Right renal cortex interstitium (tissue), 3 donors: ENCODE measurements at places on chromosomes 4 and X.

DNA sequence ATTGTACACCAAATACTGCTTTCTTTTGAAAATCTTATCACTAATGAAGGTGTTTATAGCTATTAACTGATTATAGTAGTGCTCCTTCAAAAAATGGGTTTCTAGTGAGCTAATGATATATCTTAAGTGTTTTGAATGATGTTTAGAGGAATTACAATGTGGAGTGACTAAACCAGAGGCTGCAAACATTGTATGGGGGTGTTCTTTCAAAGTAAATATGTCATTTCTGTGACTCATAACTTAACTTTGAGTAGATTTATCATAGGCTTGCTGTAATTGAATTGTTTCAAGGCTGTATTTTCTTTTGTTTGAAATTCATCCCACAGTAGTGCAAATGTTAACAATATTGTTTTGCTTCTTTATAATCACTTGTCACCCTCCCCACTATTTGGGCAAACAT is 141.6 kb downstream of the IL1RAPL2 start:
- DNase-seq = no peak

- DNase-seq = no peak
These were observed 690.8 kb downstream of the PCDH18 start for GRCh38 chr4:136841526-136841925.

- no peak for DNase-seq
These were observed 324.7 kb downstream of the LDB2 start for GRCh38 chr4:16573739-16574138.

- DNase-seq = no peak
These were observed 76.2 kb downstream of the PTPN13 start for GRCh38 chr4:86670298-86670697.

DNA sequence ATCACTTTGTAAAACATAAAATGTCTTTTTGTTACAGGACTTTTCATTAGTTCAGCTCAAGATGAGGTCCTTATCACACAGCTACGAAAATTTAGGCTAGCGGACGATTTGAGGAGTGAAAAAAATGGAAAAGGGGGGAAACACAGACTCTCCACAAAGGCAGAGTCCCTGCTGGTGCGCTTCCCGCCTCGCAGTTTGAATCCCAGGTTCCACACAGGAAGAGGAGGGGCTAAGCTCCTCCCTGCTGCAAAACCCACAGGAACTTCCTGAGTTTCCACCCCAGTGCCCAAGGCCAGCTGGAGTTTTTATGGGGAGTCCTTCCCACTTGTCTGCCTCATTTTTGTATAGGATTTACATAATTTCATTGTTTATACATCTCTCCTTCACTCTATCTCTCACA is 11.2 kb downstream of the ADAM29 start:
- DNase-seq = no peak

DNA sequence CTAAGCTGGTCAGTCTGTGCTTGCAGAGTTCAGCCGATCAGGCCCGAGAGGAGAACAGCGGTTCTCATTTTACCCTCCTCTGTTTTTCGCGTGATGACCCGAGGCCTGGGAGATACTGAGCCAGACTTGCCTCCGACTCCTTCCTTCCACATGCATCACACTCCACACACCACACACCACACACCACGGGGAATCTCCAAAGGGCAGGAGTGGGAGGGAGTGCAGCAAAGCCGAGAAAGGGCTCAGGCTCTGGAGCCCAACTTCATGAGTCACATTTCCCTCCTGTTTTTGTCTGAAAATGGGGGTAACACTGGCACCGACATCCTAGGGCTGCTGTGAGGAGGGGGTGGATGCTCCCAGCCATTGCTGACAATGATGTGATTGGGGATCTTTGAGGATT is 38.9 kb downstream of the TKTL1 start:
- no peak for DNase-seq

GRCh38 chr4:23058165-23058776 is 365.5 kb downstream of the GBA3 start:
- DNase-seq = no peak

GRCh38 chr4:108559911-108560310 is 60.5 kb upstream of the RPL34 start:
- DNase-seq = no peak

DNA sequence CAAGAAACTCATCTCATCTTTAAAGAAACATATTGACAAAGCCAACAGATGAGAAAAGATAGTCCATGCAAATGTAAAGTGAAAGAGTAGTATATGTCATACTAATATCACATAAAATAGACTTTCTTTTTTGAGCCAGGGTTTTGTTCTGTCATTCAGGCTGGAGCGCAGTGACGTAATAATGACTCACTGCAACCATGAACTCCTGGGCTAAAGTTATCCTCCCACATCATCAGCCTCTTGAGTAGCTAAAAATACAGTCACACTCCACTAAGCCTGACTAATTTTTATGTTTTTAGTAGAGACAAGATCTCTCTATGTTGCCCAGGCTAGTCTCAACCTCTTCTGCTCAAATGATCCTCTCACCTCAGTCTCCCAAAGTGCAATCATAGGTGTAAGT is 51.8 kb upstream of the TRAM1L1 start:
- DNase-seq = no peak

DNA sequence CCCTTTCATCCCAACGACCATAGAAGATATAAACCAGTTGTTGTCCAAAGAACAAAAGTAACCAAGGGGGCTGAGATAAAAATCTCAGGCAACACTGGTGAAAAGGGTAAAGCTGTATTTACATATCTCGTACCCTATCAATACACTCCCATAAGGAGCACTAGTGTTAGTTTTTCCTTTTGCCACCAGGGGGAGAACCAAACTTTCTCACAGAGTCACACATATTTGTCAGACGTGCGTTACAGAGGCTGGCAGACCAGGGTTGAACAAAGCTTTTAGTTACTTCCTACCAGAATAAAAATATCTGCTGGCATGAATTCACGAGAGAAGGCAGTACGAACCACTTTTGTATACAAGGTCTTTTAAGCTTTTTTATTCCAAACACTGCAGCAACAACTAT is 88.3 kb downstream of the AMELX start:
- DNase-seq = peak; percentile 40

DNA sequence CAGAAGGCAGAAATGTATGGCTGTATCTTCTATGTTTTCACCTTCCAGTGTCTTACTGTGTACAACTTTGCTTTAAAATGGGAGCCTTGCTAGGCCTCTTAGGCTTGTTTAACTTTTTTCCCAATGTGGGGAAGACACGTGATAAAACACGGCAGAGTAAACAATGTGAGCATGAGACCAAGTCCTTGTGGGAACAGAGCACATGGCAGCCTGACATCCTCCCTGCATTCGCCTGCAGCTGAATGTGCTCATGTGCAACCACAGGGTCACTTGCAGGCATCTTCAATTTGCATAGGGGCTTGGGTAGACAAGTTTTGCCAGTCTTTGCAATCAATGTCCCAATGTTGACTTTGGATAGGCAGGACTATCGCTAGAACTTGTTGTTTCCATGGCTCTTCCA is 91.8 kb downstream of the CCNG2 start:
- DNase-seq = no peak

DNA sequence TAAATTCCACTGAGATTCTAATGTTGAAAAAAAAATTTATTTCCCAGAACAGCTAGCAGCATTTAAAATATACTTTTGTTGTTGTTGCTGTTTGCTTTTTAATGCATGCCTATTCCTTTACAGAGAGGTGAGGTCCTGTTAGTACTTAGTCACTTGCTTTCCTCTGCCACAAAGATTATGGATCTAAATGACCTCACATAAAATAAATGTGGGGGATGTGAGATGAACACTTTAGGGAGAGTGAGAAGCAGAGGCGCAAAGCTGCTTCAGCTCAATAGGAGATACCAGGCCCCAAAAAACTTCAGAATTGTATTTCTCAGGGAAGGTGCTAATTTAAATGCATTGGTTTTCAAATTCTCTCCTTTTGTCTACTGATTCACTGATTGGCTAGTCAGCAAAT is 4.0 kb downstream of the LDB2 start:
- DNase-seq = no peak

GRCh38 chr4:165541851-165542459 is 163.1 kb downstream of the CPE start:
- DNase-seq = no peak

- no peak for DNase-seq
These were observed 273.9 kb downstream of the ARAP2 start for GRCh38 chr4:35970366-35970960.

- DNase-seq = no peak
These were observed 46.3 kb downstream of the TEX13B start for GRCh38 chrX:107935664-107936433.

DNA sequence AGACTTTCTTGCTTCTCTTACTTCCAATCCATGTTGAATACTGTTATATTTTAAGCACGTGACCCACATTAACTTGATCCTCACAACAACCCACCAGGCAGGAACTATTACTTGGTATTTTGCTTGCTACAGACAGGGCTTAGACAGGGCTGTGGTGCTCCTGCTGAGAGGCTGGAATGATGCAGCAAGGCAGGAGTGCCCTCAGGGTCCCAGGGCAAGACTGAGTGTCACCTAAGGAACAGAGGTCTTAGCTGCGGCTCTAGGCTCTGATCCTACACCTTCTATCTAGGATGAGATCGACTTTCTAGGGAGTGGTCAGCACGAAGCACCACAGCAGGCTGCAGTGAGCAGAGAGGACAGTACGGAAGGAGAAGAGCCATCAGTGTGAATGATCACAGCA is 20.0 kb downstream of the TAPT1 start:
- no peak for DNase-seq

- no peak for DNase-seq
These were observed 16.5 kb upstream of the MID1 start for GRCh38 chrX:10636851-10637250.
